ENCODE measurements at places on chromosomes 6 and 20. TPM values are rescaled to one million over a fixed set of nuclear protein-coding genes. Genes with fewer than 3 reads are reported as not detected.

DNA sequence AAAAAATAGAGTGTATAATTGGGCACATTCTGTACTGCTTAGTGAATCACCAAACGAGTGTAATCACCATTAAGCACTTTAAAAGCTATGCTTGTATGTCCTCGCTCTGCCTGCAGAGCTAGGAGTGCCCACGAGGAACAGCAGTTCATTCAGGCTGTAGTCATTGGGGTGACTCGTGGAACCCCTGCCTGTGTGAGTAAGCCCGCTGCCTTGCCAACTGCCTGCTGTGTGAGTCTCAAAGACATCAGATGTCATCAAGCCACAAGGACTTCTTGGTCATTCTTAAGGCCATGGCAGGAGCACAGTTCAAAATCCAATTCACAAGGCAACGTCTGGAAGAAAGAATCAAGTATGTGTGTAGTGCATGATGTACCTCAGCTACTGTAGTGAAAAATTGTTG, 60.4 kb downstream of the FOXO3 start:
- peak; percentile 19 for DNase-seq

DNA sequence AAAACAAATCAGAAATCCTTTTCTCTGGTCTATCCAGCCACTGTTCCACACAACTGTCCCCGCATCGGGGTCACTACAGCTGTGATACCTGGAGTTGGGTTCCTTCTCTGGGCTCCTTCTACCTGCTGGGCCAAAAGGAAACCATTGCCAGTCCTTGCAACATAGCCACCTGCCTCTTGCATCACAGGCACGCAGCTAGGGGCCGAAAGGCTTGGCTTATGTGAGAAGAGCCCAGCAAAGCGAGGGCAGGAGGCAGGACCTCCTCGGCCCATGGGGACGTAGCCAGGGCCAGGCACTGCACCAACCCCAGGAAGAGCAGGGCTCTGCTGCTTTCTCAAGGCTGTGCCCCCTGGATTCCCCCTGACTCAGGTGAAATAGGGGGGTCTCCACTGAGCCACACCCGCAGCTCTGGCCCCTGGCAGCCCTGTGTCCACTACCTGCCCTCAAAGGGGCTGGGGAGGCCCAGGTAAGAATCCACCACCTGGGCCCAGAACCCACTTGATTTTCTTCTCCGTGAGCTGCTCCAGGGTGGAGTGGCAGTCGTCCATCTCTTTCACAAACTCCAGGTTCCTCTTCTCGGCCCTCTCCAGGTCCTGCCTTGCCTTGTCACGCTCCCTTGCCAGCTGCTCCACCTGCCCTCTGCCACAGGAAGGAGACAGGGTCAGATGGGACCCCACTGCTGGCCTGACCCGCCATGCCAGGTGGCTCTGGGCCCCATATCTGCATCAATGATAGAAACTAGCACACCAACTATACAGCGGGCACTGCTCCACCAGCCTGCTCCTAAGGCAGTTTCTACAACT, 88.9 kb downstream of the GINS1 start:
- no peak for DNase-seq

DNA sequence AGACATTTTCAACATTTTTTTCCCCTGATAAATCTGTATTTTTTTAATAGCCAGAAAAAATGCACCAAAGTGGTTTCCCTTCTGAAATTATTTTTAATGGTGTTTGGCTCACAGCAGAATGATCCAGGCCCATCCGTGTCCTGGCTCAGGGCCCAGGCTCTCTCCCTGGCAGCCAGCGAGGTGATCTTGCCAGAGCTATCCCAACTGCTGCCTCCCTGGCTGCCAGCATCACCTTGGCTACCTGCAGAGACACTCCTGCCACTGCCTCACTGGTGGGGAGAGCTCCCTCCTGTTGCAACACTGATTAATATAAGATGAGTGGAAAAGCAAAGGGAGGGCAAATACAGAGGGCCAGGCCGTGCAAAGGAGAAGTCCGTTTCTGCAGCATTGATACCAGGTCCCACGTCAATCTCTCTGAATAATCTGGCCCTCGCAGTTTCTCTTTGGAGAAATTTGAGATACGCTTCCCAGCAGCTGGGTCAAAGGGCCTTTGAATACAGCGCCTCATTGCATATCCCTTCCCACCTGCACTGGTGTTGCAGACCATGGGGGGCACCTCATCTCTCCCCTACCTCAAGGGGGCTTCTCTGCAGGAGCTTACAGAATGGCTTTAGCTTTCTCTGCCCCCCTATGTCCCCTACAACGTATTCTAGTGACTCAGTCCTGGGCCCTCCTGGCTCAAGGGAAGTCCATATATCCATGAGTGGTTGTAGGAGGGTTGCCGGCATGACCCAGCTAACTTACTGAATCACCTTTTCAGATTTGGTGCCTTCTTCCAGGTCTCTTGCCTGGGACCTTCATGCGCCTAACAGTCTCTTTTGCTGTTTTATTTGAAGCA, 12.8 kb upstream of the DSTN start:
- DNase-seq, result no peak

- no peak for DNase-seq
Observed at GRCh38 chr6:118220429-118221128, 313.5 kb downstream of the SLC35F1 start.

ROMO1 gene
- total RNA-seq, result 57.4 TPM

- DNase-seq, result no peak
Observed at GRCh38 chr6:27091661-27092315, 155.7 kb upstream of the PRSS16 start.

- DNase-seq, result no peak
Observed at GRCh38 chr20:23018432-23018831, 16.7 kb upstream of the SSTR4 start.

- no peak for DNase-seq
Observed at GRCh38 chr6:100266494-100267401, 198.0 kb downstream of the SIM1 start.

DNA sequence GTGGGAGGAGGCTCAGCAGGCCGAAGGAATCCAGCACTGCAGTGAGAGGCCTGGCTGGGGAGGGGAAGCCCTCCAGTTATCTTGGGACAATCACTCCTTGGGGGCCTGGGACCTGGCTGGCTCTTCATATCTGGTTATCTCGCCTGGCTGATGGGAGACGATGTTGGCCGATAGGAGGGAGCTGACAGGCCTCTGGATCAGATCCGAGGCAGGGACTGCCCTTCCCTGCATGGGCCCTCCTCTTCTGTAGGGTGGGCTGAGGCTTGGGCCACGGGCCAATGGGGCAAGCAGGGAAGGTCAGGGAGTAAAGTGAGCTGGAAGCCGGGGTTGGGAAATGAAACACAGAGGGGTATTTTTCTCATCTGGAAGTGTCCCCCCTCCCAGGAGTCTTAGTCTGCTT, 25.2 kb downstream of the MANBAL start:
- DNase-seq, result no peak

C6orf58 gene
- total RNA-seq, result 1.4 TPM

ADGRF5 gene
- 8.0 TPM for total RNA-seq

KCNG1 gene
- 41.3 TPM for total RNA-seq

MYT1 gene
- total RNA-seq, result 5.9 TPM

DNA sequence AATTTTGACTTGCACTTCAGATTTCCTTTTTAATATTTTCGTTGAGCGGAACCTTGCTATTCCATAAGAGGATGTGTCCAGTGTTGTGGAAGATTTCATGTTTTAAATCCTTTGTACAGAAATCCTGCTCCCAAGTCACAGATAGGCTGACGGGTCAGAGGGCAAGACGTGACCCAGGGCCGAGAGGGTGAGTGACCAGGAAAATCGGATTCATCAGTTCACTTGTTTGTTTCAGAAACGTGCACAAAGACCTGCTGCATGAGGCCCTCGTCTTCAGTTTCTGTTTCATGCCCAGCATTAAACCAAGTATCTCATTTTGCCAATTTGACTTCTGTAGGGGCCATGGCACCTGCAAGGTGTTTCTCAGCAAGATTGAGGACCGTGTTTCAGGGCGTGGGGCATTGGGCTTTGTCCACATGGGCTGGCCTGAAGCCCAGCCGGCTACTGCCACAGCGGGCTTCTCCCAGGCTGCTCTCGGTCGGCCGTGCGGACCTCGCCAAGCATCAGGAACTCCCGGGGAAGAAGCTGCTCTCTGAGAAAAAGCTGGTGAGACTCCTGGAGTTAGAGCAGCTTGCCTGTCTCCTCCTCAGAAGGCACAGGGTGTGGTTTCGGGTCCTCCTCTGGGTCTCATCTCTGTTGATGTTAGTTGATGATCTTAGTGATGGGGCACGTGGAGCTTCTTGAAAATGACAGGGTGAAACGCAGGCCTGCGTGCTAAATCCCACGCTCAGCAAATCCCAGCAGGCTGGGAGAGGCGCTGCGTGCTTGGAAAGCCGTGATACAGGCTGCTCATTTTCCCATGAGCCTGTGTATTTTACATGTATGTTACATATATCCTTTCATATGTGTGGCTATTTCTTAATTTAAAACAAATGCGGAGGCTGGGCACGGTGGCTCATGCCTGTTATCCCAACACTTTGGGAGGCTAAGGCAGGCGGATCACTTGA, 10.5 kb downstream of the MTG2 start:
- DNase-seq, result no peak

GRCh38 chr6:37565267-37566110, 65.8 kb upstream of the CCDC167 start:
- no peak for DNase-seq

DNA sequence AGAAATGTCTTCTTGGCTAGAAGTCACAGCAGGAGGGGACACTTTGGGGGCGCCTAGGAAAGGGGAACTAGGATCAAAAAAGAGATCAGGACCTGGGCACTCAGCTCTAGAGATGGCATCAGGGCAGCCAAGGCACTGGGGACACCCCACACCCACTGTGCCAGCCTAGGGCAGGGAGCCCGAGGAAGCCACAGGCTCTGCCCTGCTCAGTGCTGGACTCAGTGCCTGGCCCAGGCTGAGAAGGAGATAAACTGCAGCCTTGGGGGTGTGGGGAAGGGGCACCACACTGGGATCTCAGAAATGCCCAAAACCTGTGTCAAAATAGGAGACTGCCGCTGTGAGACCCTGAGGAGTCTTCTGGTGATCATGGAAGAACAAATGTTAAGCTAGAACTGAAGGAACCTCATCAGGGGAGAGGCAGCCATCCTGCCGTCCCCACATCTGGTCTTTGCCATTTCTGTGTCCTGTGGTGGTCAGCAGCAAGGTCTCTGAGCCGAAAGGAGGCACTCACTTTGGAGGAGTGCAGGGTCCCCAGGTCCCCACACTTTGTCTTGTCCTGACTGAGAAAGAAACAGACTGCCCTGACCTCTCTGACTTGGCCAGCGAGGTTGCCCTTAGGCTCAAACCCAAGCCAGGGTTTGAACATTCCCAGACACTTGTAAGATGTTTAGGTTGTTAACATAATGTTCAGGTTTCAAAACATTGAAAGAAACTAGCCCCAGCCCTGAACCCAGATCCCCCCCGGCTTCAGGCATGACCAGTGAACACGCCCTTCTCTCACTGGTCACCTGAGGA, 2.3 kb downstream of the ARFRP1 start:
- no peak for DNase-seq

PPP1R14C gene
- 61.3 TPM for total RNA-seq

GRCh38 chr6:97289332-97289731, 6.3 kb upstream of the MMS22L start:
- DNase-seq, result no peak

- DNase-seq, result no peak
Observed at GRCh38 chr6:1057490-1058135, 254.3 kb upstream of the FOXQ1 start.

DNA sequence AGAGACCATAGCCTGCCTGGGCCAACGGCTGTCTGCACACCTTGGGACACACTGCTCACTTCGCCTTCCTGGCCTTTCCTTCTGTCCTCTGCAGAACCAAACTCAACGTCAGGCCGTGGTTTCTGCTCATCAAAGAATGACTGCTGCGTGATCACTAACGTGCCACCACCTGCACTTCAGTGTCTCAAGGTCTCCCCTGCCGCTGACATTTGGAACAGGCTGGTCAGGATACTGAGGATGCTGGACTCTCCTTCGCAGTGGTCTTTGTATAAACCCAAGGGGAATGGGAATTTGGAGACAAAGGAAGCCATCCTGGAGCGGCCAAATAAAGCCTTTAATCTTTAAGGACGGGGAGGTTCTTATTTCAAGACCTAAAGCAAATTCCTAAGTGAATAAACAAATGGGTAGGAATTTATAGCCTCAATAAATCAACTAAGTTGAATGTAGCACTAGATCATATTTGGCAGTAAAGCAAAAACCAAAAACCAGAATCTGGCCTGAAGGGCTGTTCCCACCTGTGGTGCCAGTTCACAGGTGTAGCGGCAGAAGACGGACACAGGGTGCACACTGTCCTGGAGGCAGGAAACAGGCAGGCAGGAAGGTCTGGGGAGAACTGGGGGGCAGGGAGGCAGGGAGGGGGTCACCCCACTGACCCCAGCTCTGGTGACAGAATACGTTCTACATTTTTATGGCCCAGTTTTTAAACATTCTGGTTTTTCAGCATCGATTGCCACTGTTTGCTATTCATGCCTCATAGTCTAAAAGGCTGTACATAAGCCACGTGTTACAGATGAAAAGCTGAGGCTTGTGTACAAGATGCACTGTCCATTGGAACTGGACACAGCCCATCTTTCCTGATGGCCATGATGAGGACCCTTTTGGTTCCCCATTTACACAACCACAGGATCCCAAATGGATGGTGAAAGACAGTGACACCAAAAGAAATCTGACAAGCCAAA, 36.6 kb downstream of the ABHD12 start:
- no peak for DNase-seq

CDH26 gene
- total RNA-seq, result 1.4 TPM

DNA sequence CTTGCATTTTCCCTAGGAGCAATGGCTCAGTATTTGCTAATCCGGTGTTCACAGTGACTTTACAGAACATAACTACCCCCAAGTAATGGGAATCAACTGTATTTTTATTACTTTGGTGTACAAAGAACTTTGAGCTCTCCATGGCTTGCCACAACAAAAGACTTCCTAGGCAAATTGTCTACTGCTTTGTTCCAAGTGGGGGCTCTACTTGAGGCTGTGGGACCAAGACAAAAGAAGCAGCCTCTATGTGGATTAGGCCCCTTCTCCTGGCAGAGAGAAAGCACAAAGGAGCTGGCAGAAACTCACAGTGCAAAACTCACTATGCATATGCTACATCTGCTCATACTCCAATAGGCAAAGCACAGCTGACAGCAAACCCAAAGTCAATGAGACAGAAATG, 853 bp downstream of the WFDC8 start:
- DNase-seq, result no peak

DNA sequence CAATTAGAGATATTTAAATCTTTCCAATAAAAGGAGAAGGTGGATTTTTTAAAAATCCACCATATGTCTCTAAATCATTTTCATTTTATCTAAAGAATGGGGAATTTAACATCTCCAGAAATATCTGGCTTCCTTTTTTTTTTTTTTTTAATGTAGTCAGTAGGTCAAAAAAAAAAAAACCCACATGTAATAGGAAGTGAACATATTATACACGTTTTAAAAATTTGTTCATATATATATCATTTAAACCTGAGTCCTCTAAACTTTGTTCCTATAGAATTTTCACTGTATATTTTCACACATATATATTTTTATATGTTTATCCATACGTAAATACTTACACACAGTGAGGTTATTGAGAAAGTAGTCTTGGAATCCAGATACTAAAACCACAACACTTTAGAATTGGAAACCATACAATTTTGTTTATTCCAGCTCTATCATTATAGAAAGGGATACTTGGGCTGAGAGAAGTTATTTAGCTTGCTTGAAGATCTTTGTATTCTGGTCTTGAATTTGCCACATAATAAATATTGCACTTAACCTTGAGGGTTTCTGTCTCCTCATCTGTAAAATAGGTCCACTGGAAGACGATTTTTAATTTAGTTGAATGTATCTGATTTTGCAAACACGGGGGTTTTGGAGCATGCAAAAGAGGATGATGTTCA, 62.1 kb upstream of the ZNF217 start:
- no peak for DNase-seq

Data from occipital lobe (tissue), 3 donors.